ENCODE measurements at places on chromosomes 6 and 20.
A peak's percentile ranks its signal among the peaks of the same experiment; 100 is the strongest.

- H3K4me3 ChIP-seq = no peak overlapping the region
- H3K27ac ChIP-seq = no peak overlapping the region
- no peak for DNase-seq
Observed at GRCh38 chr6:113271437-113271836, 585.7 kb upstream of the MARCKS start.

DNA sequence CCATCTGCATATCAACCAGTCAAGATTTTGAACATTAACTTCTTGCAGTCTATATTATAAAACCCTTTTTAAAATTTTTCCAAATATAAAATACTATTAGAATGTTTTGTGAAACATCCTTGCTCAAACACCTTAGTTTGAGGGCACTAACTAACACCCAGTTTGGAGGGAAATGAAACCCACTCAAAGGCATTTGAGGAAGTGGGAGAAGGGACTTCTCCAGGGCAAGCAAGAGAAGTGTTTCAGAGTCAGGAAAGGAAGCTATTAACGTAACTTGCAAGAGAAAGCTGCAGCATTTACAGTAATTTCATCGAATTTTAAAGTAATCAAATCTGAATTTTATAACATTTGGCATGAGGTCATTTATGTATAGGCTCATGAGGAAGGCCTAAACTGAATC, 21.3 kb downstream of the MTFR2 start:
- no peak overlapping the region for H3K4me3 ChIP-seq
- H3K27ac ChIP-seq = no peak overlapping the region
- no peaks in the 10 kb centered on the region for H3K36me3 ChIP-seq
- no peaks in the 10 kb centered on the region for H3K4me1 ChIP-seq
- no peak for DNase-seq

DNA sequence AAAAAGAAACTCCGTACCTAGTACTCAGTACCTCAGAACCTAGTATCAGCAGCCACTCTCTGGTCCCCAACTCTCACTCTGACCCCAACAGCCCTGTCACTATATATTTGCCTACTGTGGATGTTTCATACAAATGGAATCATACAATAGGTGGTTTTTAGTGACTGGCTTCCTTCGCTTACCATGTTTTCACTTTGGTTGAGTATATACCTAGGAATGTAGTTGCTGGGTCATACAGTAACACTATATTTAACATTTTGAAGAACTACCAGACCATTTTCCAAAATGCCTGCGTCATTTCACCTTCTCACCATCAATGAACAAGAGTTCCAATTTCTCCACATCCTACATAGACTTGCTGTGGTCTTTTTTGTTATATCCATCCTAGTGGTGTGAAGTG, 283.2 kb downstream of the GMDS start:
- H3K4me3 ChIP-seq = no peak overlapping the region
- peaks cover 4% of the 10 kb centered on the region for H3K4me1 ChIP-seq
- H3K36me3 ChIP-seq = no peaks in the 10 kb centered on the region
- DNase-seq = no peak

DNA sequence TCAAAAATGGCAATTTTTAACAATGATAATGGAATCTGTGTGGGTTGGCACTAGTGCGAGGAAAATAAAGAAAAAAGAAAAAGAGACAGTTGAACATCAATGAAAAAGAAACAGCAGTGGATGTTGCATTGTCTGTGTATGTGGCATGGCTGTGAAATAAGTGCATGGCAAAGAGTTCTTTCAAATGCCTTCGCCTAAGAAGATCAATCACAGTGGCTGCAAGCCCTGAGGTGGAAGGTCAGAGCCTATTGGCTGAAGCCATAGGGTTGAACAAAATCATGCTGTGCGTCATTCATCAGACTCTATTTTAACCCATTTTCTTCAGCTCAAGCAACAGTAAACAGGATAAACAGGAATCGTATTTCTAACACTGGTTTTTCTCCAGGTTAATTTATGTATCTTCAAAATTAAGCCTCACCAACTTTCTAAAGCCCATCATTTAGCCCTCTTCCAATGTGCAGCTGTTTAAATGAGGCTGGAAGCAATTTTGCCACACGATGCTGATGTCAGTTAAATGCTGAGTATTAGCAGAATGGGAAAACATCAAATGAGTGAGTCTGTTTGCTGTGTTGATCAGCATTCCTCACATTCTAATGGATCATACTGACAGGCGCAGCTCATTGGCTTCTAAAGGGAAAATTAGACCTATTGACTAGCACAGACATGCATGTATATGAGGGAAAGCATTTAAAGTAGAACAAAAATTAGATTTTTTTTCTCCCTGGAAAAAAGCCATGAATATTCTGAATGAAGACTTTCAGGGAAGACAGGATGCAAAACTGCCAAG, 955.9 kb upstream of the EYS start:
- peaks cover 16% of the 10 kb centered on the region for H3K4me1 ChIP-seq
- H3K36me3 ChIP-seq = no peaks in the 10 kb centered on the region
- DNase-seq = peak; percentile 77
- H3K27me3 ChIP-seq = no peaks in the 10 kb centered on the region
- H3K27ac ChIP-seq = peak overlapping the region; percentile 91

- H3K4me1 ChIP-seq = no peaks in the 10 kb centered on the region
- H3K4me3 ChIP-seq = no peak overlapping the region
- no peaks in the 10 kb centered on the region for H3K36me3 ChIP-seq
- H3K27me3 ChIP-seq = no peaks in the 10 kb centered on the region
- no peak overlapping the region for H3K27ac ChIP-seq
Observed at GRCh38 chr6:150937132-150937906, 71.8 kb downstream of the MTHFD1L start.

DNA sequence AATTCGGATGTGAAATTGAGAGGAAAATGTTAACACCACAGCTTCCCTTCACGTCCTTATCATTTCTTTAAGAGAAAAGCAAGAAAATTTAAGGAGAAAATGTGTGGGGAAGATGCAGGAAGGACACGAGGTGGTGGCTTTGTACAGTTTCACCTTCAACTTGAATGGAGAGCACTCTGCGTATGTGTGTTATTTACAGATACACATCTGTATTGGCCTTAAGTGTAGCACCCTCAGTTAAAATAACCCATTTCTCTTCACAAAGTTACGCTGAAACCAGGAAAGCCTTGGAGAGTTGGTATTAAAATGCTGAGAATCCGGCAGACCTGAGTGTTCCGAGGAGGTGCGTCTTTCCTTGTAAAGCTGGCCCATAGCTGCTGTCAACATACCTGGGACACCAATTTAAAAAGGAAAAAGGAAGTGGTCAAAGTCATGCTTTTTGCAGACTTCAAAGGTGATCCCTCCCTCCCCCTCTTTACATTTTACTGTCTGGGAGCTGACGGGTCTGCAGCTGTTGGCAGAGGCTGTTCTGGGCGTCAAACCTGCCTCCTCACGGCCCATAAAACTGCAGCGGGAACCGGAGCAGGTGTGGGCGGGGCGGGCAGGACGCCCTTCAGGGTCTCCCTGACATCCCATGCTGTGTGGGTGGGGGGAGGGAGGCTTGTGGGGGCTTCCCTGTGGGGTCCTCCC, 61.3 kb upstream of the TBXT start:
- no peak overlapping the region for H3K4me3 ChIP-seq
- DNase-seq = no peak
- no peaks in the 10 kb centered on the region for H3K4me1 ChIP-seq

DNA sequence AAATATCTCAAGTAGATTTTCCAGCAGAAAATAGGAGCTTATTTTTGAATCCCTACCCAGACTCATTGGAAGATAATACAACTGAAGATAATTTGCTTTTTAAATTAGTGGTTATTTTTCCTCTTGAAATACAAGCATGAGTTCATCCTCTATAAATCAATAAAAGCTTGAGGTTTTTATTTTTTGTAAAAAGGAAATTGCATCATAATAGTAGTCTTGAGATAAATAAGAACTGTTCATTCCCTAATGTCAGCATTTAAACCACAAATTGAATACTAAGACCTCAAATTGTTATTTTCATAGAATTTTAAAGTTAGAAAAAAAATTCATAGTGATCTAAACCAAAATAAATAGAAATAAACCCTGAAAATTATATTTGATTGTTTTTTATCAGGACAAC, 719.1 kb downstream of the CD109 start:
- H3K4me1 ChIP-seq = no peaks in the 10 kb centered on the region
- no peaks in the 10 kb centered on the region for H3K36me3 ChIP-seq
- no peak for DNase-seq
- H3K4me3 ChIP-seq = no peak overlapping the region
- no peak overlapping the region for H3K27ac ChIP-seq

DNA sequence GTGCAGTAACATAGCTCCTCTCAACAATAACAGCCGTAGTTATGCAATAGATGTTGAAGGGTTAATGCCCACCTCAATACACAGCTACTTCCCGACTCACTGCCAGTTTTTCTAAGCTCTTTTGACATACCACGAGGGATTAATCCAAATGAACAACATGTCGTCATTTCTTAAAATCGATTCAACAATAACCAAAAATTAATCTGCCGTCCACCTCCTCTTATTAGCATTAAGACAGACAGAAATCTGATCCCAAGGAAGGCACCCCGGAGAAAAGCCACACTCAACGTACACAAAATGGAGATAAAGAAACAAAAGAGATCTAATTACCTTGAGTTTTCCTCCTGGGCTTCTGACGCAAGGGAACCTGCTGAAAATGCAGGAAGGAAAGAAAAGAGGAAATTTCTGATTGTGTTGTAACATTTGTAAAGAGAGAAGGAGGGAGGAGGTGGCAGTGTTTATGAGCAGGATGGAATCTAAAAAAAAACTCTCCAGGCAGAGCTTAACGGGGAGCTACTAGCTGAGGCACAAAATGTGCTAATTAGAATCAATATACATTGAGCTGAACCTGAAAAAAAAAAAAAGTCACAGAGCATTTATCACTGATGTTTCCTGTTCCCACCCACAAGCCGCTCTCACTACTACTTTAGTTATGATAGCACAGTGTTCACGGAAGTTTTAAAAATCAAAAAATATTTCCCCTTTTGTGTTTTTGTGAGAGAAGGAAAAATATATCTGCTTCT, 109.3 kb downstream of the IPCEF1 start:
- peaks cover 42% of the 10 kb centered on the region for H3K4me1 ChIP-seq
- no peaks in the 10 kb centered on the region for H3K36me3 ChIP-seq
- H3K4me3 ChIP-seq = peak overlapping the region; percentile 25

DNA sequence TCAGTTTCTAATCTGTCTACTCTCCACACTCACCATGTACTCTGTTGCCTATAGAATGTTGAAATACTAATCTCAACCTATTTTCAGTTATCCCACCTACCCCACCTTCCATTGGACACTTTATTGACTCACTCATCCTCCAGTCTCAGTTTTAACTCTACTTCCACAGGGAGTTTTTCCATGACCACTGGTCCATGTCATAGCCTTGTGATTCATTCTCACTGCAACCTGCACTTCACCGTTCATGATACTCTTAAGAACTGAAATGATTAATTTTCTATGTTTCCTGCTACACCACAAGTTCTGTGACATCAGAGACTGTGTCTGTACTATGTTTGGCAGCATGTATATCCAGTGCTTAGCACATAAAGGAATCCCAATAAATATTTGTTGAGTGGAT, 122.8 kb upstream of the HSF2 start:
- no peak overlapping the region for H3K4me3 ChIP-seq
- no peaks in the 10 kb centered on the region for H3K27me3 ChIP-seq
- no peaks in the 10 kb centered on the region for H3K4me1 ChIP-seq
- H3K27ac ChIP-seq = no peak overlapping the region
- H3K36me3 ChIP-seq = no peaks in the 10 kb centered on the region
- no peak for DNase-seq

GRCh38 chr6:40398810-40399477, 188.2 kb downstream of the LRFN2 start:
- no peak overlapping the region for H3K4me3 ChIP-seq
- H3K27ac ChIP-seq = no peak overlapping the region
- DNase-seq = peak; percentile 25
- H3K36me3 ChIP-seq = no peaks in the 10 kb centered on the region
- no peaks in the 10 kb centered on the region for H3K27me3 ChIP-seq
- H3K4me1 ChIP-seq = no peaks in the 10 kb centered on the region

DNA sequence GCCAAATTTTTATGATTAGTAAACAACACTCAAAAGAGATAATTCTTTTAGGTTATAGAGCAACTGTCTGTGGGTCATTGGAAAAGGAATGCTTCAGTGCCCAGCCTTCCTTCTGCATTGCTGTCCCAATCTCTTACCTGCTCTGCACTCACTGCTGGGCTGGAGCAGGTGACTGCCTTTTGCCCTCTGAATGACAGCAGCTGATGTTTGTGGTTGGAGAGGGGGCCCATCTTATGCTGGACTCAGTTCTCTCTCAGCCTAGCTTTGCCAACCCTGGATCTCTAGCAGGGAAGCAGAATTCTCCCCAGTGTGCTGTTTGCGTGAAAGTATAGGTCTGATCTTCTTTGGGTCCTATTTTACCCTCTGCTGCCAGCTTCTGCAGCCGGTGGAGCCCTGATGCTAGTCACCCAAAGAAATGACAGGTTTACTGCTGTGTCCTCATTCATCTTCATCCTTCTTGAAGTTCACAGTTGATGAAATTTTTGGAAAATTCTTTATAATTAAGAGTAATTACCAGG, 193.5 kb downstream of the ARID1B start:
- peaks cover 14% of the 10 kb centered on the region for H3K4me1 ChIP-seq
- no peaks in the 10 kb centered on the region for H3K36me3 ChIP-seq
- H3K27me3 ChIP-seq = no peaks in the 10 kb centered on the region
- no peak overlapping the region for H3K27ac ChIP-seq
- no peak for DNase-seq
- H3K4me3 ChIP-seq = no peak overlapping the region

DNA sequence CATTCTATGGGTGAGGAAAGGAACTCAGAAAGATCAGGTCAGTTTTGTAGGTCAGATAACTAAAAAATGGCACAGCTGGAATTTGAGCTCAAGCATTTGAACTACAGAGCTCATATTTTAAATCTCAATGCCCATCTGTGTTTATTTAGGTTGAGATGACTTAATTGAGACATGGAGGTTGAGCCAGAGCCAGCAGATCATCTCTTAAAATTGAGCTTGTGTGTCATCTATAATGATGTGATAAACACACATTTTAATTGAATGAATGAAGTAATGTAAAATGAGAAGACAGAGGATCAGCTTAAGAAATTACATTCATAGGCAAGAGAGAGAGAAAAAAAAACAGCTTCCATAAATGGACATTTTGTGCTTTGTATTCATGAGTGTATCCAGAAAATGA, 3.7 kb downstream of the MANEA start:
- H3K27me3 ChIP-seq = no peaks in the 10 kb centered on the region
- H3K27ac ChIP-seq = no peak overlapping the region
- peaks cover 3% of the 10 kb centered on the region for H3K4me1 ChIP-seq

DNA sequence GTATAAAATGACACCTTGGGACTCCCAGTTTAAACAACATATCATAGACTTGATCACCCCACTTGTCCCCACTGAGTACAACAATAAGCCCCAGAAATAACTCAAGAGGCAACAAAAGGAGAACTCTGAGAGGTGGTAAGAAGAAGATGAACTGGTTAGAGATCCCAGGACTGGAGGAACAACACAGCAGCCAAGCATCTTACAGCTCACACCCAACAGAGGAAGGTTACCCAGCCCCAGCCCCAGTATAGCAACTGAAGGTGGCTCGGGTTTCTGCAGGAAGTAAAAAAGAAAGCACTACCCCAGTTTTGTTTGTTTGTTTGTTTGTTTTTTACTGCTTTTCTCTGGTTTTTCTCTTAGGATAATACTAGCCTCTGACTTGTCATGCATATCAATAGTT, 17.1 kb upstream of the TGM6 start:
- no peak overlapping the region for H3K4me3 ChIP-seq
- no peak for DNase-seq
- H3K27me3 ChIP-seq = no peaks in the 10 kb centered on the region
- no peaks in the 10 kb centered on the region for H3K36me3 ChIP-seq

- no peak overlapping the region for H3K27ac ChIP-seq
- no peaks in the 10 kb centered on the region for H3K27me3 ChIP-seq
- no peak overlapping the region for H3K4me3 ChIP-seq
- DNase-seq = peak; percentile 4
Observed at GRCh38 chr6:20866935-20867703, 332.9 kb downstream of the CDKAL1 start.

Data from neural progenitor cell (in vitro differentiated cells).